ENCODE measurements at places on chromosomes 7 and 10. TPM values are rescaled to one million over a fixed set of nuclear protein-coding genes. Genes with fewer than 3 reads are reported as not detected.

The TASOR2 gene
- total RNA-seq: 68.7 TPM

The GNAT3 gene
- not detected for total RNA-seq

The PIK3AP1 gene
- 12.4 TPM for total RNA-seq

The STK17A gene
- 20.4 TPM for total RNA-seq

The VIPR2 gene
- total RNA-seq: 4.2 TPM

DNA sequence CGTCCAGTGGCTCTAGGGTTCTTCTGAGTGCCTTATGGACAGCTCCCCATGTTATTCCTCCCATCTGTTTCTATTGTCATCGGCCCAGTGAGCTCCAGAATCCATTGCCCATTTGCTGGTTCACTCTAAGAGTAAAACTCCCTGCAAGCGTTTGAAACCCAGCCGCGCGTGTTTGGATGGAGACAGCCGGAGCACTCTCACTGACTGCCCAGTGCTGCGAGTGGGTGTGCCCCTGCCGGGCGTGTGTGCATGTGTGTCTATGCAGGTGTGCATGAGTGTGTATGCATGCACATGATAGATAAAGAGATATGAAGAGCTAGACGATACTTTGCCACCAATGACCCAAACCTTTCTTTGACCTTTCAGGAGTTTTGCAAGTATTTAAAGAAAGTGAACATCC is 347.2 kb upstream of the MKI67 start:
- H3K4me3 ChIP-seq: no peak overlapping the region
- no peaks in the 10 kb centered on the region for H3K4me1 ChIP-seq
- no peak overlapping the region for H3K27ac ChIP-seq
- H3K27me3 ChIP-seq: no peaks in the 10 kb centered on the region
- no peak for DNase-seq

GRCh38 chr7:8871716-8872115 is 438.3 kb downstream of the NXPH1 start:
- no peak overlapping the region for H3K4me3 ChIP-seq
- no peaks in the 10 kb centered on the region for H3K36me3 ChIP-seq
- no peaks in the 10 kb centered on the region for H3K27me3 ChIP-seq
- no peaks in the 10 kb centered on the region for H3K4me1 ChIP-seq

All from activated T-helper 2 cell treated with anti-CD3 and anti-CD28 coated beads, Interferon-gamma antibody, Interleukin-2, Interleukin-4, amounts not matched to agents 10 μg/mL and 5 μg/mL and 100 μg/mL, durations not matched to agents 14 hours and 24 hours and 36 hours (primary cell).